ENCODE measurements at places on chromosomes 16 and 17.

DNA sequence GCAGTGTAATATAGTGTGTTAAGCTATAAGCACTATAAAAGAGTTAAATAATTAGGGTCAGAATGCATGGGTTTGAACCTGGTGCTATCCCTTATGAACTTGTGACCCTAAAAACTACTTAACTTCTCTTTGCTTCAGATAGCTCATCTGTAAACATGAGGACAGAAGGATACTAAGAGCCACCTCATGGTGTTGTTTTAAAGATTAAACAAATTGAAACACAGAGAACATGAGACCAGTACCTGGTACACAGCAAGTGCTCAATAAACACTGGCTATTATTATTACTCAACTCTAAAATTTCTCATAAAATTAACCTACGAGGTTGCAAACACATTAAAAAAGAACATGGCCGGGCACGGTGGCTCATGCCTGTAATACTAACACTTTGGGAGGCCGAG, 43.3 kb downstream of the SMURF2 start:
- no peak for DNase-seq

- no peak for DNase-seq
These were observed 39.6 kb downstream of the GRB2 start for GRCh38 chr17:75365931-75366275.

- DNase-seq, result no peak
These were observed 5.9 kb upstream of the CNOT1 start for GRCh38 chr16:58635502-58635901.

DNA sequence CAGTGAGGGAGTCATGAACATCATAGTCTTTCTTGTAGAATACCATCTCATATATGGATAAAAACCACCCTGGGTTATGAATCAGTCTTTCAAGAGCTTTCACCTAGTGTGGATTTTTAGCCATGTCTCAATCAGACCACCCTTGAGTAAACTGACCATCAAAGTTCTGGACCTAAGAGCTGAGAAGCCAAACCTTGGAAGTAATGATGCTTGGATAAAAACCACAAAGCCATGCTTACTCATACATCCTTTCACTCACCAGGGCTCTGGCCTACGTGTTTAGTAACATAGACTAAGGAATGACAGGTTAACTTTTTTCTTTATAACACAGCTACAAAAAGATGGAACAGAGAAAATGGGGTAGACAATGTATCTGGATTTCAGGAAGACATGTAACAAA, 167.2 kb downstream of the STX8 start:
- no peak for DNase-seq

DNA sequence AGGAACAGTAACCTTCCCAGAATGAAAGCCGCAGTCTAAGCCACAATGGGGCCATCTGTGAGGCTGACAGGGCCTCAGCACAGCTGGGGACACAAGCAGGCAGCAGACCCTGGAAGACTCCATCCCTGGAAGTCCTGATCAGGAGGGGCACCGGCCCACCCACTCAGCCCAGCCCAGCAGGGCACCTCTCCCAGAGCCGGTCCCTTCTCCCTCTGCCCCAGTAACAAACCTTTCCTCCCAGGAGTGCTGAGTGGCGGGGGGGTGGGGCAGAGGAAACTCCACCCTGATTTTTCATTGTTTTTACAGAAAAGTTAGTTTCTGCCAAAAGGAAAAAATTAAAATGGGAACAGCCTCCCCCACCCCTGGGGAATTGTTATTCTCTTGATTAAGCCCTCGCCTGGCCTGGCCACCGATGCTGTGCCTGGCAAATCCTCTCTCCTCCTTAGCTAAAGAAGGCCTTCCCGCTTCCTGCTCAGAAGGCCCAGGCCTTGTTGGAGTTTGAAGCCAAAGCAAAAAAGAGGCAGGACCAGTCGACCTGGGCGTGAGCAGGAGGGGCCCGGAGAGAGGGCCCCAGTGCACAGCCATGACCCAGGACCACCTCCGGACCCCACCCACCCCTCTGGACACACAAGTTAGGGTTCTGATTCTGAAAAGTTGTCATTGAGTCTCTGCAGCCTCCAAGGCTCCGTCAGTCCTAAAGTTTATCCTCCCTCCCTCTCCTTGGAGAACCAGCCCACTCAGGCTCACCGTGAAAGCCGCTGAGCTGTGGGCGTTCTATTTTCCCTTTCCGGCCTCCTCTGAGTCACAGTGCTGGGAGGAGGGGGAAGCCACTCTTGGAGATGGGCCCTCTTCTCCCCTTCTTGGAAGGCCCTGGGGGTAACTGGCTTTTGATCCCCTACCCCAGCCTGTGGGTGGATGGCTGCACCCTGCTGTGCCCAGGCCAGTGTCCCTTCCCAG, 128.4 kb upstream of the TNRC6C start:
- DNase-seq, result peak; percentile 31
